Amniotic stem cell (primary cell): ENCODE measurements at places on chromosomes 3 and 15.
A peak's percentile ranks its signal among the peaks of the same experiment; 100 is the strongest.

DNA sequence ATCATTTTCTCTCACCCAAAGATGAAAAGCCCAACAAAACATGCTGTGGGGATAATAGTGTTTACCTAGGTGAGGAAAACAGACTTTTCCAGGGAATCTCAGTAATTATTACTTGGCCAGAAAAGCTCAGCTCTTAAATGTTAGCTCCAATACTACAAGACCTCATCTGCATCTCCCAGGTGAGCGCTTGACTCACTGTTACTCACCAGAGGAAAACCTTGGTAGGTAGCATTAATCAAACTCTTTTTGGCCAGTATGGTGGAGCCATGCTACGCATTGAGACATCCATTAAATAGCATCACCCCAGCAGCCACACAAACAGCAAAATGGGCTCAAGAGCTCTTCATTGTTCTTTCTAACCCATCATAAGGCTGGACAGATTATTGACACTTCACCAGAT is 99.0 kb downstream of the TIGIT start:
- DNase-seq = no peak

DNA sequence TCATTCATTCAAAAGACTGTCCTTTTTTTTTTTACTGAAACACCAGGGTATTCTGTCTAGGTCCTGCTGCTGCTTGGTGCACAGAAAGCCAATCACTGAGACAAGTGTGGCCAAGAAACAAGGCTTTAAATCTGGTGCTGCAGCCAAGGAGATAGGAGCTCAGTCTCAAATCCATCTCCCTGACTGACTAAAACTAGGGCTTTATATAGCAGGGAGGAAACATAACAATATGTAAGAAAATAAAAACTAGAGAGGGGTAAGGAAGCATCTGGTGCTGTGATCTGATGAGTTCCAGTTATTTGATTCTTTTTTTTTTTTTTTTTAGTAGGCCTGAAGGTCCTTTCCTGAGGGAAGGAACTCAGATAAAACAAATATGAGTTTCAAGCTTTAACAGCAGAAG is 139.8 kb downstream of the ATG7 start:
- no peak for DNase-seq

GRCh38 chr3:59766200-59766872 is 716.5 kb upstream of the CFAP20DC start:
- peak; percentile 52 for DNase-seq

- no peak for DNase-seq
Observed at GRCh38 chr15:88256279-88257230, at the start of gene NTRK3. NTRK3 (minus strand) TSS chr15:88256739; CDS start chr15:88256153, 586 bp downstream.

DNA sequence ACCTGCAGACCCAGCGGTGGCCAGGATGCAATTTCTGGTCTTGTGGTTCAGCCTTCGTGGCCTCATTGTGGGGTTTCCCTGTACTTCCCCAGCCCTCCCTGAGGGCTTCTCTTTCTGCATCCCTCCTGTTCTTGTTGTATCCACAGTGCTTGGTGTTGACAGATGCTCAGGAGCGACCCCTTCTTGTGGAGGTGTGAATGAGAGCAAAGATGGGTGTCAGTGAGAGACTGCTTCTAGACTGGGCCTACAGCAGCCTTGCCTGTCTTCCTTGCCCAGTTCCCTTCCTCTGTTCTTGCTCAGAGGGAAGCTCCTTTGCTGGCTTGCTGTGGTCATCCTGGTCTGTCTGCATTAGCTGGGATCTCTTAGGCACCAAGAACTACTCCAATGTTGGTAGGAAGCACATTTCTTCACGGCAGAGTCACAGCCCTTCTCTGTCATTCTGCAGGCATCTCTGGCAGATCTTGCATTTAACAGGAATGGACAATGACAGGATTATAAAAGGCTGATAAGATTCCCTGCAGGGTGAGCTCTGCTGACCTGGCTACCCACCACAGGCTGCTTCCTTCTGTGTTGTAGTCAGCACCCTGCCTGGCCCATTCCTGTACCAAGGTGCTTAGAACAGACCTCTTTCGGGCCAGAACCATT is 317.8 kb upstream of the C2CD4B start:
- no peak for DNase-seq

DNA sequence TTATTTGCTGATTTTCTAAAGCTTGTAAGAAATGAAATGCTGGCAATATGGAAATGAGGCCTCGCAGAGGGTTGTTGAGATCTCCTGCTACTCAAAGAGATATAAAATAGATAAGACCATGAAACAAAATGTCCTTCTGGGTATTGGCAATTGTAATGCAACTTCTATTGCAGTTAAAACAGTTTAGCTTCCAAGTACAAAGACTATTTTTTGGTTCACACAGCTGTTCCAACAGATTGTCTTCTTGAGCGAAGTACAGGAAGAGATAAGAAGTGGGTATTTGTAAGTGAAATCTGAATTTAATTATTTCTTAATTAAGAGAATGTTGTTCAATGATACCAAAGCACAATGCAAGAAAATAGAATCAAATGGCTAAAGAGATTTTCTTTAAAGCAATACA is 801.5 kb upstream of the GBE1 start:
- no peak for DNase-seq

DNA sequence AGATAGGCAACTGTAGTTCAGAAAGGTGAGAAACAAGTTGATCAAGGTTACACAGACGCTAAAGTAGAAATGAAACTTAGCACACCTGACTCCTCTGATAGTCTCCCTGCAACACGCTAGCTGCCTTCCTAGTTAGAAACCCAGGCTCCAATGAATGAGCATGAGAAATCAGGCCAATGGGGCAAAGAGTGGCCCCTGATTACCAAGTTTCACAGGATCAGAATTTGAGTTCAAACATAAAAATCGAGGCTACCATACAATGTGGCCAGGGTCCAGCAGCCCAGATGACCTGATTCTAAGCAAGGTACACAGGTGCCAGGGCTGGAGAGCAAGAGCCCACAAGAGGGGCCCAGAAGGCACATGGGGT is 7.7 kb downstream of the PLD1 start:
- no peak for DNase-seq

DNA sequence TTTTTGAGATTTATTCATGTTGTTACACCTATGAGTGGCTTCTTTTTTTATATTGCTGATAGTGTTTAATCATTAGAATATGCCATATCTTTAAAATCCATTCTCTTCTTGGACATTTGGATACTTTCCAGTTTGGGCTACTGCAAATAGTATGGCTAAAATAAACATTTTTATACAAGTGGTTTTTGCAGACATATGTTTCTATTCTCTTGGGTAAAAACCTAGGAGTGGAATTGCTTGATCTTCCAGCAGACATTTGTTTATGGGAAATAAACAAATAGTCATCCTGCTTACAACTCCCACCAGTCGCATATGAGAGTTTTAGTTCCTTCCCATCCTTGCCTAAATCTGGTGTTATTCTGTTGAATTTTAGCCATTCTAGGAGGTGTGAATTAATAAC is 193.1 kb downstream of the ALCAM start:
- no peak for DNase-seq

- DNase-seq = peak; percentile 14
Observed at GRCh38 chr3:99023590-99024192, 122.2 kb upstream of the DCBLD2 start.

GRCh38 chr15:44659056-44659455 is 4.4 kb downstream of the SPG11 start:
- no peak for DNase-seq

GRCh38 chr15:52683580-52683979 is 4.4 kb upstream of the ATOSA start:
- DNase-seq = no peak

DNA sequence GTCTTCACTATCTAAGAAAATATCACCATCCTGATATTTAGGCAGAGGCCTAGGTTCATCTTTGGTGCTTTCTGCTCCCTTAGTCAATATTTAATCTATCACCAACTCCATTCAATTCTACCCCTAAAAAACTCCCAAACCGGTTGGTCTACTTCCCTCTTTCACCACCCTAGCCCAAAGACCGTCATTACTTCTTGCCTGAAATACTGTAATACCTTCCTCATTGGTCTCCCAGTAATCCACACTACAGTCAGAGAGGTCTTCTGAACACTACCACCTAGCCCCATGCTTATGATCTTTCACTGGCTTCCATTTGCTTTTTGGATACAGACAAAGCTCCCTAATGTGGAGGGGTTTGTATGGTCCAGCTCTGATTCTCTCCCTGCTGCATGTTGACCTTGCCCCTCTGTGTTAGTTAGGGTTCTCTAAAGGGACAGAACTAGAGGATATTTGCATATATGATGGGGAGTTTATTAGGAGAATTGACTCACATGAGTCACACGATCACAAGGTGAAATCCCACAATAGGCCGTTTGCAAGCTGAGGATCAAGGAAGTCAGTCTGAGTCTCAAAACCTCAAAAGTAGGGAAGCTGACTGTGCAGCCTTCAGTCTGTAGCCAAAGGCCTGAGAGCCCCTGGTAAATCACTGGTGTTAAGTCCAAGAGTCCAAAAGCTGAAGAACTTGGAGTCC is 36.4 kb upstream of the ATP2C1 start:
- no peak for DNase-seq

DNA sequence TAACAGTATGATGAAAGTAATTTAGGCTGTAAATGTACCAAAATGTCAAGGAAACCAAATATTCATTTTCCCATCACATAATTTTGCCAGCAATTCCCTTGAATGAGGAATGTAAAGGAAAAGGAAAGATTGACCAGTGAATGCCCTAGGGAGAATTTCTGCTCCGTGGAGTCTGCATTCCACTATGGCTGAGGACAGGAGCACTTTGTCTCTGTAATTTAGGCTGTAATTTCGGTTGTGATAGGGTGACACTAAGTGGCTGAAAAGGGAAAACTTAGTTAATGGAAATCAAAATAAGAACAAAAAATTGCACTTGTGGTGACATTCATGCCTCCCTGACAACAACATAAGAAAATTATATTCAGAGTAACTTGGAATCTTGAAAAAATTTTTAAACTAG is 8.3 kb upstream of the TMEM207 start:
- DNase-seq = no peak

- DNase-seq = no peak
Observed at GRCh38 chr3:181879926-181880325, 168.2 kb downstream of the SOX2 start.

- DNase-seq = no peak
Observed at GRCh38 chr3:99644746-99645145, 6.4 kb downstream of the COL8A1 start.

GRCh38 chr15:62606376-62607113 is 436.0 kb upstream of the TPM1 start:
- DNase-seq = peak; percentile 87
